ENCODE measurements at places on chromosomes 4 and X.

DNA sequence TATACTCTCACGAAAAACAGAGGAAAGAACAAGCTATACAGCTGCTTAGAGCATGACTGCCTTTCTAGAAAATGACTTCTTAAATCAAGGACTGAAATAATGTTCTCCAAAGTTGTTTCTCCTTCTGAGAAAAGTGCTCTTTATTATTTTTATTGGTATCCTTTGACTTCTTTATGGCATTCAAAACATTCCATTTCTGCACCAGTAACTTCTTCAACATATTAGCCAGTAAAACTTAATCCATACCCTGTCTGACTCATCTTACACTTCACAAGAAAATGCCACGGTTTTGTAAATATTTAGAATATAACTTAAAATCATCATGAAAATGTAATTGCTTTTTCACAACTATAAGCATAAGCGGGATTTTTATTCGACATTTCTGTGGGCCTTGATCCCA is 180.4 kb downstream of the NR3C2 start:
- DNase-seq, result no peak

DNA sequence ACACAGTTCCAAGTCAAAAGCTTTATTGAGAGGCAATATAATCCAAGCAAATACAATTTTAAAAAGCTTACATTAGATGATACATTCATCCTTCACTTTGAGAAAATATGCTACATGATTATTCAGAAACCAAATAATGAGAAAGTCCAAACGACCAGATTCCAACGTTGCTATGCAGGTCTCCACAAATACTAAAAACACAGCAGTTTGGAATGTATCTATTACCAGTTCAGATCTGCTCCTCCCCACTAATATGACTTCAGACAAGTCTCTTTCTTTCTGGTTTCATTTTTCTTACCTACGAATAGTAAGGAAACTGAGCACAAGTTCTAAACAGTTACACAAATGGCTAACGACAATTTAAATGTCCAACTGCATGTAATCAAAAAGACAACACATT is 9.5 kb downstream of the NAF1 start:
- no peak for DNase-seq

DNA sequence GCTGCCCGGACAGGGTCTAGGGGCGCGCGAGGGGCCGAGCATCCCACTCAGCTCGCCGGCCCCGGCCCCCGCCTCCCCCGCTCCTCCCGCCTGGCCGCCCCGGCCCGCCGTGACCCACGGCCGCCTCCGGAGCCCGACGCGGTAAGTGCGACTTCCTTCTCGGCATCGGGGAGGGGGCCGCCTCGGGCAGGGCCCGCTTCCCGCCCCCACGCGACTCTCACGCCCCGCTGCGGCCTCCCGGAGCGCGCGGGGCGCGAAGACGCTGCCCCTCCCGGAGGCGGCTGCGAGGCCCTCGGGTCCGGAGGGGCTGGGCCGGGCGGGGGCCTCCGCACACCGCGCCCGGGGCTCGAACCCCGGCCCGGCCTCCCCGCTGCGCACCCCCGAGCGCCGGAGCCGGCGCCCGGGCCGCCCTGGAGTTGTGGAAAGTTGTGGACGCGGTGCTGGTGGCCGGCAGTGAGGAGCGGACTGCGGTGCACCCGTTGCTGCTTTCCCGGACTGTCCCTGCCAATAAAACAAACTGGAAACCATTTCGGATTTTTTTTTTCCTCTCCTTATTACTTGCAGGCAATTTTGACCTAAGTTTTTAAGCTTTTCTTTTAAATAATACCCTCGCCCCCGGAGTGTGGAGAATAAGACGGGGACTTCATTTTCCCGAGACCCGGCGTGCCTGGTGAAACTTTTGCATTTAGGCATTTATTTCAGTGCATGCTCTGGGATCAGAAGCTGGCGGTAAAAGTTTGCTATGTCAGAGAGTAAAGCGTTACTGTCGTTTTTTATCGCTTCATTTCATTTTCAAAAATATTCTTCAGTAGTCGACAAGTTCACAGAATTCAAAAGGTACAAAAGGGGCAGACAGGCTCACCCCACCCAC is 13.0 kb upstream of the TMEM156 start:
- DNase-seq, result no peak

DNA sequence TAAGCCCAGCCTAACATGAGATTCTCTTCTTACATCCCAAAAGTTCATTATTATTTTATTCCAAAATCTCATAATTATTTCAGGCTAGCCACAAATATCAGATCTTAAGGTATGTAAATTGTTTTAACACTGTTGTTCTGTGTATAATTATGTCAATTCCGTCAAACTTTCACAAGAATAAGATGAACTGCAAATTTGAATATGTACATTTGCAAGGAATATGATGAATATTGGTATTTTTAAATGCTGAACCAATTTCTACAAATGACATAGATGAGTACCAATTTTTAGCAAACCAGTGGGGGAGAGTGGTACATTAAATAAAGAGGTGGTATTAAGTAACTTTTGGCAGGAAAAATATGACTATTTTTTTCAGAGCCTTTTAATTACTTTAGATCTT is 282.3 kb upstream of the MAD2L1 start:
- DNase-seq, result no peak

DNA sequence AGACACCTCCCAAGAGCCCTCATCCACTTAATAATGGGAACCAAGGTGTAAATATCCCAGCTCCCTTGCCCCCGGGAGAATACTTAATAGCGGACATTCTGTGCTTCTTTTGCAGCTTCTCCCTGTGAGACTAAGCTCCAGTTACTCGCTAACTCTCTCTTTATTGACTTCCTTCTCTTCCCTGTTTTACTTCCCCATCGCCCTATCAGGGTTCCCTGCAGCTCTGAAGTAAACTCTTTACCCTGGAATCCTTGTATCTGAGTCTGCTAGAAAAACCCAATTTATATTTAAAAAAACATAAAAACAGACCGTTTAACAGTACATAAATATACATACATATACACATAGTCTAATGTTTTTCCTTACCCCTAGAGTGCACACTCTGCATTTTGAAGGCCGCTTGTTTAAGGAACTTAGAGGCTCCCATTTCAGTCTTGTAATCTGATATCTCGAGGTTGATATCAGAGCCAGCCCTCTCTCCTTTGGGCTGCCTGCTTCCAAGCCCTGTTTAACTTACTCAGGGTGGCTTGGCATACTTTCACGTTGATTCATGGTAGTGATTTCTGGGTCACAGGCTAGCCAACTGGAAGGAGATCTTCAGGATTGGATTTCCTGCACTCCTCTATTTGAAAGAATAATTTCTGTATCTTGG is 177.4 kb upstream of the SCML1 start:
- DNase-seq, result no peak

GRCh38 chrX:267771-268261 is 13.4 kb upstream of the PLCXD1 start:
- no peak for DNase-seq

GRCh38 chr4:102139132-102139573 is 206.1 kb downstream of the SLC39A8 start:
- DNase-seq, result no peak

- no peak for DNase-seq
Observed at GRCh38 chr4:111793433-111794091, 351.7 kb upstream of the FAM241A start.

- no peak for DNase-seq
Observed at GRCh38 chrX:131830400-131831184, 192.5 kb upstream of the STK26 start.

DNA sequence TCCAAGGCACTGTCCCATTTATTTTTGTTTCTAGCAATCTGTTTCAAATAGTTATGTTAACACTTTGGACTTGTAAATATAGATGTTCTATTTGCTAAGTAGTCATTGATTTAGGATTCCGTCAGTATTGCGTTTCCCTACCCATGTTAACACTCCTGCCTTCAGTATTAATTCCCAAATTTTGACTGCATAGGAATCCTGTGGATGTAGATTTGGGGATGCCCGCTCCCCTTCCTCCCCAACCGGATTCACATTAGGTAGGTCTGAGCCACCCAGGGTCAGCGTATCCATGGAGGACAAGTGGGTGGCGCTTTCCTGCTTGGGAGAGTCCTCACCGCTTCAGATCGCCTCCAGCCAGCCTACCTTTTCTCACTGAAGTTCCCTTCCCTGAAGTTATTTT is 1.1 kb upstream of the SORBS2 start:
- DNase-seq, result no peak

DNA sequence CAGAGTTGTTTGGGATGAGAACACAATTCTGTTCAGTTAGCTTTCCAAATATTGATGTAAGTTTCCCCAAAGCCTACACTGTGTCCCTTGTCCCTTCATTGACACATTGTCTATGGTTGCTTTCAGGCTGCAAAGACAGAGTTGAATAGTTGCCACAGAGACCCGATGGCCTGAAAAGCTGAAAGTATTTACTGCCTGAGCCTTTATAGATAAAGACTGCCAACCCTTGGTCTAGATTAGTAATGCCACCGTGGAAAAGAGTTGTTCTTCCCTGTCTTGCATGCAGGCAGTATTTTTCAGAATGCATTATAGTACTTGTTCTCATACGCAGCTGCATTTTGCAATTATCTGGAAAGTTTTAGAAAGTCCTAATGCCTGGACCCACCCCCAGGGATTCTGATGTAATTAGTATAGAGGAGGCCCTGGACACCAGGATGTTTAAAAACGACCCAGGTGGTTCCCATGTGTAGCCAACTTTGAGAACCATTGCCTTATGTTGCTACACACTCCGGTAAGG is 180.8 kb downstream of the FRMPD4 start:
- no peak for DNase-seq

GRCh38 chr4:139568206-139568955 is 12.4 kb upstream of the SETD7 start:
- no peak for DNase-seq

GRCh38 chr4:131192318-131192717 is 1956.8 kb upstream of the PCDH10 start:
- DNase-seq, result no peak

DNA sequence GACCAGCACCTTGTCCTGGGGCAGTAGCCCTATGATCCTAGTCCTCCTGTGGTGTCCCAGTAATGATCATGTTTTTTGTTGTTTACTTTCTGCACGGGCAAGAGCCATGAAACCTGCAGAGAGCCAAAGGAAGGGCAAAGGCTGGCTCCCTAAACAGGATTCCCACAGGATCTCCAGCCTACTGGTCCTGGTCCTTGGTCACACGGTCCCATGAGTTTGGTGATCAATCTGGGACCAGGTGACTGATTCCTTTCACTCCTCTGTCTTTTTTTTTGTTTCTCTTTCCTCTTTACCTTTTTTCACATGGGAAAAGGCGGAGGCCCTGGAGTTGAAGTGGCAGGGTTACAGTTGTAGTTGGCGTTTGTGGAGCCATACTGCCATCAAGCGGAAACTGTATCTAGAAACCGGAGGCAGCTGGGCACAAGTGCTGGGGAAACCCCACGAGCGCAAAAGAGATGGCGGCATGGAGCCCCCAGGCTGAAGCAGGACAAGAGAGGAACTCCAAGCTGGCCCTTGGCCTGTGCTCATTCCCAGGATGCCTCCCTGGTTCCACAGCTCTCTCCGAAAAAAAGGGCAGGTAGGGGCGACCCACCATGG is 34.6 kb downstream of the NBDY start:
- DNase-seq, result no peak

DNA sequence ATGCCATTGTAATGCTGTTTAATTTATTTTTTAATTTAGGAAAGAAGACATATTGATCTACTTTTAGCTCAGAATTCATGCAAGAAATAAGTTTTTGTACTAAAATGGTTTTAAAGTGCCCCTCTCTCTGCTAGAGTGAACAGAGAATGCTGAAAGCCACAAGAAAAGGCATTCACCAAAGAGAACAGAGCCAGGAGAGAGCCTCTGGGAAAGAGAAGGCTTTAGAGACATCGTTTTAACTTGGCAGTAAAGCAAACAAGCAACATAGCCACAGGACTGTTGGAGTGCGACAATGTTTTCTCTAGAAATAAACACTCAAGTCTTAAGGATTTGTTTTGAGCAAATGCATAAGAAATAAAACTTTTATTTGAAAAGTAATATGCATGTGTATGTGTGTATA is 484.1 kb upstream of the CPEB2 start:
- no peak for DNase-seq

- DNase-seq, result no peak
Observed at GRCh38 chrX:123854329-123854728, 5.5 kb upstream of the XIAP start.

GRCh38 chr4:101941816-101942358 is 151.4 kb downstream of the BANK1 start:
- DNase-seq, result no peak

GRCh38 chr4:88196013-88196365 is 37.5 kb upstream of the ABCG2 start:
- DNase-seq, result no peak

DNA sequence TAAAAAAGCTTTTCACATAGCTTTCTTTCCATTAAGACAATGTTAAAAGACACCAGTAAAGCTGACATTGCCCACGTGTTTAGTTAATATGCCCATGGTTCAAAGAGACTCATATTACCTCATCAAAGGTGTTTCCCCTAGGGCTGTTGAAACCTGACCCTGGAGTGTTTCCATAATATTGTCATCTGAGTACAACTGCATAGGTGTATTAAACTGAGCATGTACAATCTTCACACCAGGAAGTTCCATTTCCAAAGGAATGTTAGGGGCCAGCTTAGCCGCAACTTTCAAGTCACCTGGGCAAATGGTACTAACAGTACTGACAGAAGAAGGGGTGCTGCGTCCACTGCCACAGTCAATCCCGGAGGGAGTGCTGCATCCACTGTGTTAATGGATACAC is 27.1 kb downstream of the PDLIM3 start:
- DNase-seq, result no peak

GRCh38 chr4:94439606-94440005 is 12.1 kb upstream of the PDLIM5 start:
- no peak for DNase-seq

DNA sequence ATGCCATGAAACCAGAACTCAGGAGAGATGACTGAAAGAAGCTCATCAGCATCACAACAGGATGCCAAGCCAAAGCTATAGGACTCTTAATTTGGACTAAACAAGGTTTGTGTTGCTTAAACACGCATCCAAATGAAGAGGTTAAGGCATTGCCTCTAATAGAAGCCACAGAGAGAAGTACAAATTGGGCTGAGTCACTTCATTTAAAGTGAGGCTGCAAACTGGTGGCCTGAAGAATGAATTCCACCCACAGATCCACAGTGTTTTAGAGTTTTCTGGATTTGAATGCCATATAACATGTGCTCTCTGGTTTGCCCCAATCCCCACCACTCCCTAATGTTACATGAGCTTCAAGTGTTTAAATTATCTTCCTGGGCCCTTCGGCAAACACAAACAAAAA is 103.5 kb downstream of the FIP1L1 start:
- no peak for DNase-seq

Data from cerebellar nuclear complex (tissue), 1 donor.